Kasumi-1 (cell line): ENCODE measurements at places on chromosomes 7 and 10.

- no peak for DNase-seq
Measured at GRCh38 chr7:135094472-135095237, 53.2 kb upstream of the TMEM140 start.

GRCh38 chr10:113420733-113421675 lies 131.8 kb upstream of the HABP2 start:
- no peak for DNase-seq

DNA sequence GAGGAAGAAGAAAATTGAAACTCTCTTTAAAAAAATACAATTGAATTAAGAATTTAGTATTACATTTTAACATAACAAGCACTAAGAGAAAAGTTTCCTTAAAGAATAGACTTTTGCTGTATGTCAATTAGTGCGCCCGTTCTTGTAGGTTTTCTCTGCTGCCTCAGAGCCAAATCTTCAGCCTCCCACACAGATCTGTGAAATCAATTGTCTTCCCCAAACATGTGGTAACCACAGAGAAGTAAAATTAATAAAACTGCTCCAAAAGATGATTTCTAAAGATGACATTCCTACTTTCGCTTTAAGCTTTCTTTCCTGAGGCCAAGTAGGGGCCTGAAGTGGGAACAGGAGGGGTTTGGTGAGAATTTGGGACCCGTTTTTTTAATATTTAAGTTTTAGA lies 113.2 kb upstream of the ADO start:
- no peak for DNase-seq

DNA sequence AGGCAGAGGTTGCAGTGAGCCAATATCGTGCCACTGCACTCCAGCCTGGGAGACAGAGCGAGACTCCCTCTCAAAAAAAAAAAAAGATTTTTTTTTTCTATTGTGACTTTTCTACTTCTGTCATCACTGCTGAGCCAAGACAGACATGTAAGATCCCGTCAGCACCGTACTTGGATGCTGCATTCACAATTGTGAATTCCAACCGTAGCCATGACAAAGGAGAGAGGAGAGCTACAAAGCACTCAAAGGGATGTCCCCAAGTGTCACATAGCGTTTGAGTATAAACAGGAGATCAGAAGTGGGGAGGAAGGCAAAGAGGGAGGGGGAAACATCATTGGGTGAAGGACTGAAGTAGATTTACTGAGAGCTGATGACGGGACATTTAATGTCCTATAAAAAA lies 144.2 kb downstream of the PRPF18 start:
- DNase-seq = no peak

DNA sequence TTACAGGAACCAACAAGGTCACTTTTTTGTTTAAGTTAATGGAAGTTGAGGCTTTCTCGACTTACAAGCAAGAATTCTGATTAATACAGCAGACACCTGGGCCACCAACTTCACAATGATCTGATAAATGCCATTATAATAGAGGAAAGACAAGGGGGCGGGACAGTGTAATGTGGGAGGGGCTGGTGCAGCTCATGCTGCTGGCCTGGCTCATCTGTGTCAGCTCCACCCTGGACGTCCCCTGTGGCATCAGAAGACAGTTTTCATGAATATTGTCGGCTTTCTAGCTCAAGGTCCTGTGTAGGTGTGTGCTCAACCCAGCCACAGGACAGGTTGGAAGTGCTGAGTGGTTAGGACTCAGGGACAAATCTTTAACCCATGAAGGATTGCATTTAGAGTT lies 57.0 kb downstream of the MTURN start:
- no peak for DNase-seq

DNA sequence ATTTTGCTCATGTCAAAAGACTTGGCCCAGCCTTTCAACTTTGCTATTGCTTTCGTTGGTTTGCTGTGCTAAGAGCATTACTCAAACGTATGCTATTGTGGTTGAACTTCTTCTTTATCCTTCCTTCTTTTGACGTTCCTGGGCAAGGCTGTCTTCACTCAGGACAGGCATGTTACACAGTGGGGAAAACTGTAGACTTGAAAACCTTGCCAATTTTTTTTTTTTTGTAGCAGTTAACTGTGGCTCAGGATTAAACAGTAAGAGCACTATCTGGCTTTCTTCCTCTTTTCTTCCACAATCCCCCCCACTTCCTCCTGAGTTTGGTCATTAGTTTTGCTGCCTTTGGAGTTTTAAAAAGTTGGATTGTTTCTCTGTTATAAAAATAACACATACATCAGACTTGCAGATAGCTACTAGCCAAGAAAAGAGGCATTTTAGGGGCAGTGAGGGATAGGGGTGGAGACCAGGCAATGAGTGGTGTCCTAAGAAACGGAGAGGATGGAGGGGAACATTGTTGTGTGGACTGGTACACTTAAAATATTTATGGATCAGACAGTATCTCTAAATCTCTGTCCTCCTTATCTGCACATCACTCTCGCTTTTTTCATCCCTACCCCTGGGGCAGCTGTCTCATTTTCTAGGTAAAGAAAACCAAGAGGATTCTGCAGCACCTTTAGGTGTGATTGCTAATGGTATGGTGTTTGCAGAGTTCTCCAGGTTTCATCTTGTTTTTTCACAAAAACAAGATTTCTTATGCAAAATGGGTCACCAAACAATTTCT lies 181.7 kb downstream of the LRMDA start:
- DNase-seq = peak; percentile 99

DNA sequence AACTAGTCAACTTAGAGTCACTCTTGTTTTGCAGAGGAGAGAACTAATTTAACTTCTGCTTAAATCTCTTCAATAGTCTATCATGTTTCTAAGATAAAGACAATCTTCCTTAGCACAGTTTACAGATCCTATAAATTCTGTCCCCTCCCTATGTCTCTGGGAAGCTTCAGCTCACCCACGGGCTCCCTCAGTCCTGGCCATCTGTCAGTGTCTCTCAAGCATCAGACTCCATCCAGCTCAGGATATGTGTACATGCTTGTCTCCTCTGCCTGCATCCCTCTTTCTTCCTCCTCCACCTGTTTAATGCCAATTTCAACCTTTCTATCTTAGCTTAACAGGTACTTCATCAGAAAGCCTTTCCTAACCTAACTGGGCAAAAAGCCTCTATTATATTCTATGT lies 177.1 kb upstream of the PTER start:
- DNase-seq = no peak

DNA sequence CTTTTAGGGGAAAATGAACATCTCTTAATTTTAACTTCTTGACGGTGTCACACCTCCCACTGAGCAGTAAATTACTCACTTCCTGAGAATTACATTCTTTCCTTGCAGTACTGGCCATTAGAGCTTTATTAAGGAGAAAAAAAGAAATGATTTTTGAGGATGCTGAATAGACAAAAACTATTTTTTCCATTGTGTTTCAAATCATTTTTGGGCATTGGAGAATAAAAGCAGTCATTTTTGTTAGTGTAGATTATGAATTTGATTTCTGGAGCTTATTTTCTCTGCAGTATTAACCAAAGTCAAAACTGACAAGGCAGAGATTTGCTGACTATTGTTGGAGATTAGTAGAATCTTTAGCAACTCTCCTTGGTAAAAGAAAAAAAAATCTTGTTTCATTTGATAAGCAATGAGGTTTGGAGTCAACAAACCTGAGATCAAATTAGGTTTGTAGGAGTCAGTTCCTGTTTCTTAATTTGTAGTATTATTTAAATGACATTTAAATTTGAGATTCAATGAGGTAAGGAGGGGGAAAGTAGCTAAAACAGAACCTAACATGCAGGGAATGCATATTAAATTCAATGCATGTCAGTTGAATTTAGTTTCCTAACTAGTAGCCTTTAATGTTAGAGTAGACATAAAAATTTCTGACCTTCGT lies 70.6 kb downstream of the AP3M1 start:
- no peak for DNase-seq

DNA sequence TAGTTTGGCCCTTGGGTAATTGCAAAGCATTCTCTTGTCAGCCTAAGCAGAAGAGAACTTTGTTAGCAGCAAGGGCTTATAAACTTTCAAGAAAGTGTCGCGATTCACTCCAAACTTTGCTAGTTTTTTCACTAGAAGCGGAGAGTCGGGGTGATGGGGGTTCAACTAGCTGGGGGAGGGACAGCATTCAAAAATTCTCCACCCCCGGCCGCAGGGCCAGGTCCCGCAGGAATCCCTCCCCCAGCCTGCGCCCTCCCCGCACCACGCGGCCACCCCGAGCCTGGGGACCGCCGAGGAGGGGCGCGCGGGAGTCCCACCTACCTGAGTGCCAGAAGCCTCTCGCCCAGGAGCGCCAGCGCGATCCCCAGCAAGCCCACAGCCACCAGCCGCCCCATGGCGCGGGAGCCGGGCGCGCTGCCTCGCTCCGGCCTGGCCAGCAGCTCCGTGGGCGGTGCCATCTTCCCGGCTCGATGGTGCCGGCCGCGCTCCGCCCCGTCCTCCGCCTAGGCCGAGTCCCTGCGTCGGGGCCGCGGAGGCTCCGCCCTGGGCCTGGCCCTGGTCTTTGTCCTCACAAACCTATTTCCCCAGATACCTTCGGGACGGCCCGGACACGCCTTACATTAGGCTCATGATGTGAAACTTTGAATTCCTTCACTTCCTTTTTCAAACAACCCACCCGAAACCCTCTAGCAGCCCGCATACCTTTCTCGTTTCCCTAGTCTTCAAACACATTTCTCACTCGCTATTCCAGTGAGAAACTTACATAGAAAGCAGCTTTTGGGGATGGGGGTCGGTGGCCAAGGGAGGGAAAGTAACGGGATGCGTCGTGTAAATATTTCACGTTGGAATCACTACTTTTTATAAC lies at the start of gene PON2:
PON2 (minus strand) TSS at position 472 of the 865 bp plus-strand sequence; CDS start at position 395, 77 bp downstream.
- peak; percentile 61 for DNase-seq

GRCh38 chr7:115475206-115475605 lies 553.3 kb downstream of the MDFIC start:
- DNase-seq = no peak

GRCh38 chr7:1458683-1459511 lies at the start of gene MICALL2:
Gene MICALL2, minus strand, starts transcription at chr7:1459470. Its CDS starts 144 bp downstream, at chr7:1459326.
- DNase-seq = no peak

- DNase-seq = peak; percentile 89
Measured at GRCh38 chr10:45557275-45557905, 115.2 kb downstream of the ZFAND4 start.

DNA sequence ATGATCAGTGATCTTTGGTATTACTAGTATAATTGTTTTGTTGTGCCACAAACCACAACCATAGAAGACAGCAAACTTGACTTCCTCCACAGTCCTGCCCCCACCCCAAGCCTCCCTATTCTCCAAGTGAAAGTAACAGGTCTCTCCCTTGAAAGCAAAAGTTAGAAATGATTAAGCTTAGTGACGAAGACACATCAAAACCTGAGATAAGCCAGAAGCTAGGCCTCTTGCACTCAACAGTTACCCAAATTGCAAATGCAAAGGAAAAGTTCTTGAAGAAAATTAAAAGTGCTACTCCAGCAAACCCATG lies 7.5 kb downstream of the SAR1A start:
- DNase-seq = peak; percentile 29

DNA sequence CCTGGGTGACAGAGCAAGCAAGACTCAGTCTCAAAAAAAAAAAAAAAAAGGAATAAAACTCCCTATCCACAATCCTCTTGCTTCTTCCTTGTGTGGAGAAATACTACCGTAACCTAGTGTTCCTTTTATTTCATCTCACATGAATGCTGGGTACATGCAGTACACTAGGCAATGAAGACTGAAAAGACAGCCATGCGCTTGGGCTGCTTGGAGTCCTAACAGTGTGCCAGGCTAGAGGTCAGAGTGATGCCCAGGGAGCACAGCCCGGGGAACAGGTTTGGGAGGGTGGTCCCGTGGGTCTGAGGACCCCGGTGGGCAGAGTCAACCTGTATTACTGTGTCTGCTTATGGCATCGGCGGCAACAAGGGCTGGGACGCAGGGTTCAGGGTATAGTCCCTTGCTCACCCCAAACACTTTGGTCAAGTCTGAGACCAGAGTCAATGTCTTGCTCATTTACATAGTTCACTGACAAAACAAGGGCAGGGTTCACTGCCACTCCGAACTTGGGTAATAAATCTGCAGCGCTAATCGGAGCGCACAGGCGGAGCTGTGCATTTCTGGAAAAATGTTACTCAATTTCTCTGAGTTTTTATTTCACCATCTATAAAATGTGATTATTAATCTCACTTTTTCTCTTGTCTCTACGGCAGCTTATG lies 118.0 kb downstream of the CLEC2L start:
- no peak for DNase-seq

DNA sequence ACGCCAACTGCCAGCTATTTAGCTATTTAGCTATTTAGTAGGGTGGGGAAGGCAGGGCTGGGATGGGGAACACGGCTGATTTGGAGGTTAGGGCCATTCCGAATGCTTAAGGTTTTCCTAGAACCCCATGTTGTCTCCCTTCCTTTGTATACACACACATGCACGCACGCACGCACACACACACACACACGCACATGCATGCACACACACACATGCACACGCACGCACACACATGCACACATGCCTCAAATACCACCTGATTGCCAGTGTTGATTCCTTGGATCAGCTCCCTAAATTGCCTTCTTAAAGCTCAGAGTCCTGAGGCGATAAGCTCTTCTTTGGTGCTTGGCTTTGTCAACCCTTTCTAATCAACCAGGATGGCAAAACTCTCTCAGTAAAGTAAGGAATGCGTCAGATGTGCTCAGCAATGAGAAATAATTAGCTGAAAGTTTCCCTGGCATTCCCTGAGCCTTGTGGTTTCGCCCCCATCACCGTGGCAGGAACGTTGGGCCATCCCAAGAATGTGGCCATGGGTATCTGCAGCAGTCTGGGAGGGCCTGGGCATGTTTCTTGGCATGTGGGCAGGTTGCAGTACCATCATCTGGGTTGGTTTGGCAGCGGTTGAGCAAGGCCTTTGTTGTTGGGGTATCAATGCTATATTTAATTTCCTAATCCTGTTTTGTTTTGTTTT lies 305.6 kb downstream of the LRMDA start:
- DNase-seq = no peak

- DNase-seq = no peak
Measured at GRCh38 chr7:70142247-70142932, 544.1 kb downstream of the AUTS2 start.

- no peak for DNase-seq
Measured at GRCh38 chr10:72685264-72685921, 6.5 kb upstream of the MCU start.

- DNase-seq = no peak
Measured at GRCh38 chr10:34434119-34434594, 380.9 kb downstream of the PARD3 start.
